ENCODE measurements at places on chromosomes 12 and 14. TPM values are rescaled to one million over a fixed set of nuclear protein-coding genes. Genes with fewer than 3 reads are reported as not detected.

GRCh38 chr14:68787092-68787992 is 5.5 kb downstream of the ZFP36L1 start:
- DNase-seq = no peak

- no peak for DNase-seq
Measured at GRCh38 chr12:129298921-129299320, 445.6 kb downstream of the GLT1D1 start.

Gene ADCY6
- total RNA-seq = 79.5 TPM

GRCh38 chr14:55911776-55912175 is 206.4 kb upstream of the PELI2 start:
- DNase-seq = no peak

Gene MYBPC1
- total RNA-seq = 0.20 TPM

Gene ADAMTS20
- 2.0 TPM for total RNA-seq

- no peak for DNase-seq
Measured at GRCh38 chr14:94237983-94238382, 55.1 kb downstream of the SERPINA10 start.

DNA sequence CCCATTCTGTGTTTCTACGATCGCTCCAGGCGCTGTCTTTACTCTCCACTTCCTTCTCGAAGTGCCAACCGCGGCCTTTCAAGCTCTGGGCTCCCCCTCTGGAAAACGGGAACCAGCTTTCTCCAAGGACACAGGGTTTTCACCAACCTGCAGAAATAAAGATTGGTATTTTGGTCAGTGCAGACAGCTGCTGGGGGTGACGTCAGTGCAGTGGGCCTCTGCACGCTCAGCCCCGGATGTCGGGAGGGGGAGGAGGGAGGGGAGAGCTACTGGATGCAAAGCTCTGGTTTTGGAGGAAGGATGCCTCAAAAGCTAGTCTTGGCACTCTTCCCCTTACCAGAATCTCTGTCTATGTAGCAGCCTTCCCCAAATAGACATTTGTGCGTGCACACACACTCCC is 19.9 kb downstream of the HRK start:
- no peak for DNase-seq

GRCh38 chr14:51285120-51285519 is 45.1 kb downstream of the TMX1 start:
- DNase-seq = no peak
